Esophagus muscularis mucosa (tissue), 4 donors: ENCODE measurements at places on chromosomes 3 and 15. TPM values are rescaled to one million over a fixed set of nuclear protein-coding genes. Genes with fewer than 3 reads are reported as not detected.

DNA sequence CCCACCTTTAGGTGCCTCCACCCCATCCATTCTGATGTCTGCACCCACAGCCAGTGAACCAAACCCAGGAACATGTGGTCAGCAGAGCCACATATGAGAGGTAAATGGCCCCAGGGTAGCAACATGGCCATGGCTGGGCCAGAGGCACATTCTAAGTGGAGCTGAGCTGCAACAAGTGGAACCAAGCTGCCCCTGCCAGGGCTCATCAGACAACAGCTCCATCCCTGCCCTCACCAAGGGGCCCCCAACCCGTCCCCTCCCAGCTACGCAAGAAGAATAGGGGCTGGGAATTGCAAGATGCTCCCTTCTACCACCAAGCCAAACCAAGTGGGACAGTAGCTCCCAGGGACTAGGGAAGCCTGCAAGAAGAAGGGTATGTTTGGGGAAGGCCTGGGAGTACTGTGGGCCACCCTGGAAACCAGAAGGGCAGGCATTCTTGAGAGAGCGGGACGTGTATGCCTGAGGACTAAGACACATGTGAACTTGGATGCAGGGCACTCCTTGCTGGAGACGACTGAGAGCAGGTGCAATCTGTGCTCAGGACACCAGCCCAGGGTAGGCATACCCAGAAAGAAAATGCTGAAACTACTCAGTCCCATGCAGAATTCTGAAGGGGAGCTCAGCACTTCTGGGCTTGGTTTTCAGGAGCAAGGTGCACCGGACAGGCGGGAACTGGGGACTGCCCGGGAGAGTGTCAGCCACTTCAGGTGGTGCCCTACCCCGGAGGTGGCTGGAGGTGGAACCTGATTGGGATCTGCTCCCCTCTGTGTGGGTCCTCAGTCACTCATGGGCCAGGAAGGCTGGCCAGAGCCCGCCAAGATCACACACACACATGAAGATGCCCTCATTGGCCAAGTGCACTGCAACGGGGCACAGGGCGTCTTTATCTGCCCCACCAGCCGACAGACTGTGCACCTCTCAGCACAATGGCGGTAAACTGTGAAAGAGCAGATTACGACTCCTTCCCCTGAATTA, 9.5 kb downstream of the MYL3 start:
- no peak for DNase-seq

DNA sequence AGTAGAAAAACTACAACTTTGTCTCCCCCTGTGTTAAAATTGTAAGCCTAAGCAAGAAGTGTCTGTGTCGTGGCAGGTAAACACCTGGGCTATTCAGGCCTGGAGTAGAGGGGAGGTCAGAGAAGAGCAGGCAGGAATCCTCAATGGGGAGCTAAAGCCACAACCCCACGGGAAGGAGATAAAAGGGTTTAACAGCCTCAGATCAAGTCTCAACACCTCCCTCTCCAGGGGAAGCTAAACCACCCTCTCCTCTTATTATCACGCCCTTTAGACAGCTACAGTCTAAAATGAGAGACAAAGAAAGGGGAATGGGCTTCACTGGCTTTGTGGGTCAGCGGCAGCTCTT, 11.6 kb downstream of the ETV5 start:
- no peak for DNase-seq

- peak; percentile 85 for DNase-seq
Measured at GRCh38 chr3:150129166-150129565, 158.5 kb upstream of the PFN2 start.

- DNase-seq: no peak
Measured at GRCh38 chr3:45794177-45794560, 2.2 kb downstream of the SLC6A20 start.

DNA sequence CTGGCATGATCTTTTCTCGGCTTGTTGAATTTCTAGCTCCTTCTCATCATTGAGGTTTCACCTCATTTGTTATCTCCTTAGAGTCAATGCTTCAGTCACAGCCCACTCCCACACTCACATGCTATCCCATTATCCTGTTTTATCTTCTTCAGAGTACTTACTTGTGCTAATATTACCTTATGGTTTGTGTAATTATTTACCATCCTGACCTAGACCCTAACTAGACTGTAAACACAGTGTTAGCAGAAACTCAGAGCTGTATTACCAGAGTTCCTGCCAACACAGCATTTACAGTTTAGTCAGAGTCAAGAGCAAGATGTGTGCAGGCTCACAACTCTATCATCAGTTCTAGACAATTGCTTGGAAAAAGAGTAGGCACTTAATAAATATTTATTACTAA, 144.7 kb downstream of the OTOL1 start:
- DNase-seq: no peak

DNA sequence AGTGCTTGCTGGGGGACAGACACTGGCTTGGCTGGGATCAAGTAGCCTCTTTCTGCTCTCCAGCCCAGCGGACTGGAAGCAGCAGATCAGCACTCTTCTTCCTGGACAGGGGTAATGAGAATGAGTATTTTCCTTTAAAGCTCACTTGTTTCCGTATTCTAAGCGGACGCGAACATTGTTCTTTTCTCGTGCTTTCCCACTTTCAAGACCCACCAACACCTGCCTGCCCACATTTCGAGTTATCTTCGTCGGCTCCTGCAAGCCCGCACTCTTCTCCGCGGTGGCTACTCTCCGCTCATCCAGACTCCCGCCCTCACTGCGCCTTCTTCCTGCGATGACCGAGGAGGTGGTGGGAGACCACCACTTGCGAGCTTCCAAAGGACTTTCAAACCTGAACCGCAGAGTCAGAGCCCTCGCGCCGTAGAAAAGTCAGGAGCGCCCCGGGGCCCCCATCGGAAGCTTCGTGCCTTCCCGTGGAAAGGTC, 1.6 kb upstream of the PPM1L start:
- no peak for DNase-seq

- DNase-seq: peak; percentile 19
Measured at GRCh38 chr3:155417119-155417517, 123.6 kb upstream of the STRIT1 start.

Gene LIPH
- total RNA-seq: not detected

Gene ERICH6
- not detected for total RNA-seq

Gene OR5K2
- total RNA-seq: not detected

DNA sequence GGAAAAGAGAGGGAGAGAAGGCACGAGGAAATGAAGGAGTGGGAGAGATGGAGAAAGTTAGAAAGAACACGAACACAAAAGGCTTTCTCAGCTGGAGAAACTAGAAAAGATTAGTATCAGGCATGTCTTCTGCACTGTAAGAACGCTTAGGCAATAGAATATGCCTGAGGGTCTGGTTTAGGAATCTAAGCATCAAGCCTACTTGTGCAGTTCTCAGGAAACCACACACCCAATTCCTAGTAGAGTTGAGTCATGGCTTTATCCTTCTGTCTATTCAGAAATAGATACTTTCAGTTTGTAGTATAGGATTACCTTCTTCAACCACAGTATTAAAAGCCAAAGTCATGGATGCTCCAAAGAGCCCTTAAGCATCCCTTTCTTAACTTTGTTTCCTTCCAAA, 969.4 kb downstream of the NTRK3 start:
- no peak for DNase-seq

DNA sequence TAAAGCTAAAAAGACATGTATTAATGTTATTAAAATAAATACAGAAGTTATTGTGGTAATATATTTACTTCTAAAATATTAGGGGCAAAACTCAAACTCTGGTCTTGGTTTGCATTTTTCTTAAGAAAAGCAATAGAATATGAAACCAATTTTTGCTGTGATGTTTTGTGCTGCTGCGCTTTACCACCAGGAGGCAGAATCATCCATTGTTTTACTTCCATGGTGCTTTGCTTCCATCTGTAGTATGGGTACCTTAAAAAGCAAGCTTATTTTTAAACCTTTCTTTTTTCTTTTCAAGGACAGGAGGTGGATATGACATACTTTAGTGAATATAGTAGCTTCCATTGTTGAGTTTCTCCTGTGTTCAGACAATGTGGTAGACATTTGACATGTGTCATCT, 46.6 kb upstream of the MRPL3 start:
- no peak for DNase-seq

DNA sequence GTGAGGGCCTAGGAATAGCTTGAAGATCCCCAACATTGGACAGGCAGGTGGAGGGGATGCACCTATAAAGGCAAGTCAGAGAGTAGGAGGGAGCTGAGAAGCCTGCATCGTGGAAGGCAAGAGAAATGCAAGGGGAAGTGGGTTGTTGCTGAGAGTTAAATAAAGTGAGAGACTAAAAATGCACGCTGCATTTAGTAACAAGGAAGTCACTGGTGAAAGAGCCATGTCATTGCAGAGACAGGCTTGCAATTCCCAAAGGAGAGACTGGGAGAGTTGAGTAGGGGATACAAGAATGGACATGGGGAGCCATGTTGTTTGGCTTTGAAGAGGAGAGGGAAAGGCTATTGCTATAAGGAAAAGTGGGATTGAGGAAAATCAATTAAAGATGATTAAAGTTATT, 77.0 kb upstream of the HEG1 start:
- DNase-seq: no peak

GRCh38 chr15:52427804-52428203, 100.9 kb downstream of the MYO5A start:
- no peak for DNase-seq

- DNase-seq: no peak
Measured at GRCh38 chr3:178451799-178452198, 84.4 kb upstream of the KCNMB2 start.

Gene GP5
- not detected for total RNA-seq

DNA sequence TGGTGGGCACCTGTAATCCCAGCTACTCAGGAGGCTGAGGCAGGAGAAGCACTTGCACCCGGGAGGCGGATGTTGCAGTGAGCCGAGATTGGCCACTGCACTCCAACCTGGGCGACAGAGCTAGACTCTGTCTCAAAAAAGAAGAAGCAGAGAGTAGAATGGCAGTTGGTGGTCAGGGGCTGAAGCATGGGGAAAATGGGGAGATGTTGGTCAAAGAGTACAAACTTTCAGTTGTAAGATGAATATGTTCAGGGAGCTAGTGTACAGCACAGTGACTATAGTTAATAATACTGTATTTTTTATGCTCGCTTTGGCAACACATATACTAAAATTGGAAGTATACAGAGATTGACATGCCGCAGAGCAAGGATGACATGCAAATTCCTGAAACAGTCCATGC, 41.5 kb downstream of the PCNP start:
- no peak for DNase-seq

DNA sequence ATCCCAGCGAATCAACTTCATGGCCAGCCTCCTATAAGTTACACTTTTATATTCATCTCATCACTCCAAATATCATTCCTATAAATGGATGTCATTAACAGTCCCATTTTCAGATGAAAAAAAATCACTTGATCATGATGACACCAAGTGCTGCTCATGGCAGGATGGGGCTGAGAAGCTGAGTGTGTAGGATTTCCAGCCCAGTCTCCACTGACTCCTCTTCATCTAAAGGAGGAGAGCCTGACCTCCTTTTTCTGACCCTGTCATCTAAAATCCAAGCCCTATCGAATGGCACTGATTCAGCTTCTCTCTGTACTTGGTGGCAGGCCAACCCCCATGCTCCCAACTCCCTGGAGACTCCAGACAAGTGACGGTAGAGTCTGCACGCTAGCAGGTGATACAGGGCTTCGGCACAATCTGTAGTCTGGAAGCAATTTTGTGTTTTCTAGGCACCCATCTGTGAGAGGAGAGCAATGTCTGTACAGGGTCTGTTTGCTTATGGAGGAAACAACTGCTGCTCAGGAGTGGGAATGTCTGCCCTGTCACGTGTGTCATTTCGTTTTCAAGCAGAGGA, 103.2 kb downstream of the EPHB1 start:
- DNase-seq: no peak

DNA sequence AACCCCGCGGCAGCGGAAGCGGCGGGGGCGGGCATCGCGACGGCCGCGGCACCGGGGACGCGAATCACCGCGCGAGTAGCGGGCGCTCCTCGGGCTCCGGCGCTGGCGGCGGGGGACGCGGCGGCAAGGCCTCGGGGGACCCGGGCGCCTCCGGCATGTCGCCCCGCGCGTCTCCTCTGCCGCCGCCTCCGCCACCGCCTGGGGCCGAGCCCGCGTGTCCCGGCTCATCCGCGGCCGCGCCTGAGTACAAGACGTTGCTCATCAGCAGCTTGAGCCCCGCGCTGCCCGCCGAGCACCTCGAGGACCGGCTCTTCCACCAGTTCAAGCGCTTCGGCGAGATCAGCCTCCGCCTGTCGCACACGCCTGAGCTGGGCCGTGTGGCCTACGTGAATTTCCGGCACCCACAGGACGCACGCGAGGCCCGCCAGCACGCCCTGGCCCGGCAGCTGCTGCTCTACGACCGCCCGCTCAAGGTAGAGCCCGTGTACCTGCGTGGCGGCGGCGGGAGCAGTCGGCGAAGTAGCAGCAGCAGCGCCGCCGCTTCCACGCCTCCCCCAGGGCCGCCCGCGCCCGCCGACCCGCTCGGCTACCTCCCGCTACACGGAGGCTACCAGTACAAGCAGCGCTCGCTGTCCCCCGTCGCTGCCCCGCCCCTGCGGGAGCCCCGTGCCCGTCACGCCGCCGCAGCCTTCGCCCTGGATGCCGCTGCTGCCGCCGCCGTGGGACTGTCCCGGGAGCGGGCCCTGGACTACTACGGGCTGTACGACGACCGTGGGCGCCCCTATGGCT, 675 bp downstream of the RBM15B start:
- DNase-seq: no peak

Gene PSTPIP1
- total RNA-seq: 8.3 TPM

DNA sequence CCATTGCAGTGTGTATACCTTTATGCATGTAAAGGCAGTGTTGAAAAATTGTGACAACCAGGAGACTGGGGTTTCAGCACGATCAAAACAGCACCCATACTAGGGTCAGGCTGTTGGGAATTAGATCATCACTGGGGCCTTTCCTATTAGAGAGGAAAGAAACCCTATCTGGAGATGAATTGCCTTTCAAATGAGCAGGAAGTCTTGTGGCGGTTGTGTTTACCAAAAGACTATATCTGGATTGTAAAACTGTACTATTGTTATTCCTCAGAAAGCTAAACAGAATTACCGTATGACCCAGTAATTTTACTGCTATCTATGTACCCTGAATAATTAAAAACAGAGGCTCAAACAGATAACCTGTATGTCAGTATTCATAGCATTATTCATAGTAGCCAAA, 10.1 kb downstream of the UBE2E1 start:
- no peak for DNase-seq

DNA sequence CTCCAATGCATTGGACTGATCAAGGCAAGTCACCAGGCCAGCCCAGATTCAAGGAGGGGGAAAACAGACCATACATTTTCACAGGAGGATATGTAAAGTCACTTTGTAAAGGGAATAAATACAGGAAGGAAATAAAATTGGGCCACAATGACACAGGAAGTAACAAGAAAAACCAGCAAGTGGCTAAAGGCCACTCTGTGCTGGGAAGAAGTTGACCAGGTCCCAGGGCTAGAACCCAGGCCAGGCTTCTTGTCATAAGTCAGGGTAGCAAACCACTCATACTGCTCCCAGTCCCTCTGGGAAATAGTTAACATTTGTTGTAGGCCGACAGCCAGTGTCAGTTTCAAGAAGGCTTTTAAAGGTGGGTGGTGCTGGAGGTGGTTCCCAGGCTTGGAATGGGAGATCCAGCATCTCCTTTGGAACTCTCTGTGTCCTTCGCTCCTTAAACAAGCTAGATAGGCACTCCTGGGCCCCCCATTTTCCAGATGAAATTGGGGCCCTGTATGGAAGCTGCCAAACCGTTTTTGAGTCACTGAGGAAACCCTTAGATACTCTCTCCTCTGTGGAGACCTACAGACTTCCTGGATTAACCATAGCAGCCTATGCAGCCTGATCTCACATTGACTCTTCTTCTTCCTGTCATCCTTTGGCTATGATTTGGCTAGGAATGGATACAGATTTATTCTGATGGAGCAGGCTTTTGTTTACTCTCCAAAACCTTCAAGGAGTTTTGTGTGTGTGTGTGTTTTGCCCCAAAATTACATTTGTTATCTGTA, 14.7 kb upstream of the EDC3 start:
- no peak for DNase-seq

GRCh38 chr3:4406746-4407568, 60.1 kb downstream of the SUMF1 start:
- DNase-seq: no peak
